ENCODE measurements at places on chromosomes 2 and 18. TPM values are rescaled to one million over a fixed set of nuclear protein-coding genes. Genes with fewer than 3 reads are reported as not detected.

Gene FAM110C
- total RNA-seq, result 0.30 TPM

Gene CD28
- 0.80 TPM for total RNA-seq

Gene MGAT5
- 11.7 TPM for total RNA-seq

Gene FHL2
- 56.7 TPM for total RNA-seq

Gene RBKS
- total RNA-seq, result 1.2 TPM

Gene ALPG
- total RNA-seq, result not detected

Gene COMMD1
- total RNA-seq, result 15.8 TPM

Gene ADGRF3
- total RNA-seq, result 2.1 TPM

Gene APCDD1
- total RNA-seq, result not detected

Gene CHPF
- total RNA-seq, result 106 TPM

Gene SLC38A11
- total RNA-seq, result not detected

Gene STAT4
- total RNA-seq, result 0.11 TPM

Gene SLC9A2
- total RNA-seq, result not detected

Gene RSAD2
- 0.21 TPM for total RNA-seq

Gene CCDC102B
- total RNA-seq, result 64.2 TPM

Gene CDH19
- 15.8 TPM for total RNA-seq

Gene TIGD1
- total RNA-seq, result 12.2 TPM

Gene SERPINB13
- not detected for total RNA-seq

Gene KCNG2
- not detected for total RNA-seq

Gene ARHGAP28
- 2.9 TPM for total RNA-seq

Gene SCYGR4
- total RNA-seq, result not detected

Gene SYT4
- total RNA-seq, result not detected

Gene ATP6V1B1
- total RNA-seq, result 0.41 TPM

Gene C1GALT1C1L
- 1.1 TPM for total RNA-seq

Gene PLA2R1
- total RNA-seq, result 0.88 TPM

Gene PLCD4
- 3.0 TPM for total RNA-seq

Gene SRBD1
- 22.4 TPM for total RNA-seq

Gene IL36G
- not detected for total RNA-seq

Gene ACMSD
- total RNA-seq, result not detected

Gene FAP
- total RNA-seq, result not detected

Gene WDR35
- total RNA-seq, result 18.4 TPM

Gene INHBB
- 0.19 TPM for total RNA-seq

Gene CHAC2
- 14.1 TPM for total RNA-seq

Gene SRD5A2
- total RNA-seq, result not detected

Gene MPP4
- 15.0 TPM for total RNA-seq

Gene AMER3
- not detected for total RNA-seq

Gene RETREG2
- total RNA-seq, result 23.2 TPM

Gene LGALSL
- 1.8 TPM for total RNA-seq

Gene ZC3H8
- 19.0 TPM for total RNA-seq

Gene TXNDC2
- 0.08 TPM for total RNA-seq

Gene FER1L5
- not detected for total RNA-seq

Gene RAX
- not detected for total RNA-seq

Gene IL1R1
- total RNA-seq, result 0.21 TPM

Gene ALLC
- total RNA-seq, result 0.41 TPM

Gene LRRTM1
- not detected for total RNA-seq

Gene CD8A
- 0.08 TPM for total RNA-seq

Gene MC4R
- 0.23 TPM for total RNA-seq

Gene VSNL1
- 3.8 TPM for total RNA-seq

Gene CFAP221
- total RNA-seq, result not detected

Gene TMEM214
- total RNA-seq, result 38.3 TPM

Gene QPCT
- 5.9 TPM for total RNA-seq

Gene SCYGR7
- not detected for total RNA-seq

Gene ZC3H6
- 1.4 TPM for total RNA-seq

Gene CNRIP1
- 7.6 TPM for total RNA-seq

Gene CRYGD
- total RNA-seq, result not detected

Gene ITGA4
- total RNA-seq, result 30.0 TPM
